Left hindlimb (tissue), 1 donor: ENCODE measurements at places on chromosomes 7 and 10.

DNA sequence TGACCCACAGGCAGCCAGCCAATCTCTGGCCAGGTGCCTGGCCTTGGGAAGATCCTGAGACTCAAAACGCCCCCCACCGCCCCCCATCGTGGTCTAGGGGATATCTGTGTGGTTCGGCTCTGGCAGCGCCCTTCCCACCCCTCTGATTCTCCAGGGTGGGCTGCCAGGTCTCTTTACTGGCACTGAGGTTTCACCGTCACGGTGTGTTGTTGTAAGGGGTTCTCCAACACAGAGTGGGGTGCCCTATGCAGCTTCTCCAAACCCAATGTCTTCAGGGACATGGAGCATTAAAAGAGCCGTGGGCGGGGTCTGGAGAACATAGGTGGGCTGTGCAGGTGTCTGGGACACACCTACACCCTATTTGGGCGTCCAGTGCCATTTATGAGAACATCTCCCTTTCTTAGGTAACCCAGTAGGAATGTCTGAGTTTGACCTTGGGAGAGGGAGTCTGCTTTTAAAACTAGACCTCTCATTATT, 1.5 kb downstream of the MAFK start:
- no peak for DNase-seq

DNA sequence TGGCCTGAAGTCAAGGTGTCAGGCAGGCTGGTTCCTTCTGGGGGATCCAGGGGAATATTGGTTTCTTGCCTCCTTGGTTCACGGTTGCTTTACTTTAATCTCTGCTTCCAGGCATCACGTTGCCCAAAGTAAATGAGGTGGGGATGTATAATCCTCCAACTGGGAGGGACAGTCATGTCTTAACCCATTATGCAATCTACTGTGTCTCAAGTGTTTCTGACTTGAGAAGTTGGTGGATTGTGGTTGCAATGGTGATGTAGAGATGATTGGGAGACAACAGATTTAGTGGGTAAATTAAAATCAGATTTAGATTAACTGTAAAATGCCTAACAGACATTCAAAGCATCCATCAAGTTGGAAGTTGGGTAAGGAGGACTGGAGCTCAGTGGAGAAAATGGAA, 32.7 kb downstream of the TBXAS1 start:
- no peak for DNase-seq

DNA sequence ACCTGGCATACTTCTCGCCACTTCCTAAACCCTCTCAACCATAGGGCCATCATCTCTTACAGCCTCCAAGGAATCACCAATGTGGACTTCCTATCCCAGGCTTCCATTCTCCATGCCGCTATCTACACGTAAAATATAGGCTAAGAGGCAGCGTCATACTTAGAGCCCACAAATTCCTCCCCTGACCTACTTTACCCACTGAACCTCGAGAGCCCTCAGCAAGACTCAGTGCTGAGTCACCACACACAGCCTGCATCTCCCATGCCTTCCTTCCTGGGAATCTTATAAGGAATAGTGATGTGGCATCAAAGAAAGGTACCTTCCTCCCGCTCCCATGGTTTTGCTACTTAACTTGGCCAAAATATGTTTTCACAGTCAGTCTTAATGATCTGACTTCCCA, 435.6 kb upstream of the NFE2L3 start:
- DNase-seq, result no peak

DNA sequence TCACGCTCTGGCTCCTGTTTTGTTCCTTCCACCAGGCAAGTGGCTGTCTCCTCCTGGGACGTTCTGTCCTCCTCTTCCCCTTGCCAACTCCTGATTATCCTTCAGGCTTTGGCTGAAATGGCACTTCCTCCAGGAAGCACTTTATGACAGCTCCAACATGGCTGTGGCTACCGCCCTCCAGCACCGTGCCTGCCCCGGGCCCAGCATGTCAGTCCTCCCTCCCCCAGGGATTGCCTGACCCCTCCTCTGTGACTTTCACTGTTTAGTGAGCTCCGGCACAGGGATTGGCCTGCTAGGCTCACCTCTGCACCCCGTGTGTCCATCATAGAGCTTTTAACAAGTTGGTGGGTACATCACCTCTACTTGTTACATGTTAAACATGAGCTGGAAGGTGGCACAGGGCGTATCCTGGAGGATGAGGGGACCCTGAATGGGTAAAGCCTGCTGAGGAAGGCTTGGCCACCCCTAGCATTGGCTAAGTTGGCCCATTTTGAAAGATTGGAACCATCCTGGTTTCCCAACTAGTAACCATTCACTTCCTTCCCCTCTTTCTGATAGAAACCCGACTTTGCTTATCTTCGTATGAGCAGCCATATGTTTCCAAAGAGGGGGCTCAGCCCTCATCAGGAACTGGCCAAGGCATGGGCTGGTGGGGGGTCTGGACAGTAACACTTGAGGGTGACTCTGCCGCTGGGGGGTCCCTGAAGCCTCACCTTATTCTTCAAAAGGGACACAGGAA, 10.5 kb upstream of the ADAMTS14 start:
- no peak for DNase-seq

- no peak for DNase-seq
Observed at GRCh38 chr10:77062381-77062780, 575.2 kb downstream of the KCNMA1 start.

DNA sequence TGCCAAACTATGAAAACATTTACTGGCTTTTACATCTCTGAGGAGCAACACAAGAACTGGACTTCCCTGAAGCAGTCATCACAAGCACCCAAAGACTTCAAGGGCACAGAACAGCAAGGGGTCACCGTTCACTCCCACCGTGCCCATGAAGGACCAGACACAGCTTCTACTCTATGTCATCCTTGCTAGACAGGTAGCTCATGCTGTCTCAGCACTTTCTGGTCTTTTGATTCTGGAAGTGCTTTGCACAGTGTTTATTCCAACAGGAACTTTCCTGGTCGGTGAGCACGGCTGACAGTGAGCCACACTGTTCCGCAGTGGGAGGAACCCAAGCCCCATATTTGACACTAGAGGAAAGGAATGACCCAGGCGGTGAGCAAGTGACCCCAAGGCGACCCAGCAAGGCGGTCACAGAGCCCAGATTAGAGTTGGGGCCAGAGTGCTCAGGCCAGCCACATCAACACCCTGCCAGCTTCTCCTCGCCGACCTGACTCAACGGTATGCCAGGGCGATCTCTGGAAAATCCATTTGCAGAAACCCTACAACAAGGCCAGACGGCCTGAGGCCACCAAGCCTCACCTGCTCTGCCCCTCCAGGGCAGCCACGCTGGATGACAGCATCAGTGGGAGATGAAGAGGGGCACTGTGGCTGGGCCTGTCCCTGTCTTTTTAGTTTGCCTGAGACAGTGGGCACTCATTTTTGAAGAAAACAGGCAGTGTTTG, 318.6 kb downstream of the TCERG1L start:
- DNase-seq, result no peak

GRCh38 chr10:110706690-110707098, 62.6 kb downstream of the RBM20 start:
- no peak for DNase-seq

GRCh38 chr10:74190494-74190893, 39.5 kb downstream of the ADK start:
- no peak for DNase-seq

DNA sequence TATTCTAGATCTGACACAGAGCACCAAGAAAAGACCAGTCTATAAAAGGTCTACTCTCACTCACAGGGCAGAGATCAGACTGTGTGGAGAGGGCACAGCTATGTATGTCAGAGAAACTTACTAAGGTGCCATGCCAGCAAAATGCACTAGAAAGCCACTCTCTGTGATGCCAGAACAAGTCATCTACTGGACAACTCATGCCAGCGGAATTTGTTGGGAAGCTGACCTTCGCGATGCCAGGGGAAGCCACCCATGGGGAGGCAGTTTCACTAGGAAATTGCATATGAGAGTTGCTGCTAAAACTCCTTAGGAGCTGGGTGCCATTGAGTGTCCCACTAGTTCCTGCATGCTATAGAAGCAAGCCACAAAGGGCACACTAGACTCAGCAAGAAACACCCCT, 58.5 kb downstream of the MICU1 start:
- DNase-seq, result no peak

DNA sequence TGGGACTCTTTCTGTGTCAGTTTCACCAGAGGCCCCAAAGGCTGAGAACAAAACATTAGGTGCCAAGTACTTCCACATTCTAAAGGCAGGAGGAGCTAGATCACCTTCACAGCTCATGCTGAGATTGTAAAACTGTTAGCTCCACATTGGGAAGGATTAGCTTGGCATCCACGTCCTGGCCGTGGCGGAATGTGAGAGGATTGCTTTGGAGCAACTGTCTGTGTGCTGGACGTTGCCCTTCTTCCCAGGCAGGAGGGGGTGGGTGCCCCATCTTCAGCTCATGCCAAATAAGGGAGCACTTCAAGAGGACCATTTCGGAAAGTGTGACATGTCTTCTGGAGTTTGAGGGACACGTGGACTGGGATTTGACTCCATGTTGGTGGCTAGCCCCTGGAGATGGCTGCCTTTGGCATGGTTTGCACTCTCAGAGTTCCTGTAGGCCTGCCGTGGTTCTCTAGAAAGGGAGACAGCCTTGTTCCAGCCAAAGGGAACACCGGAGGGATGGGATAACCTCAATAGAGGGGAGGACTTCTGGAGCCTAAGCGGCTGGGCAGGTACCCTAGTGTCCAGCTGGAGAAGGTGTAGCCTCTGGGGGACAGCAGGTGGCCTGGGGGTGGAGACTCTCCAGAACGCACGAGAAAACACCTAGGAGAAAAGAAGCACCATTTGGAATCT, 19.9 kb upstream of the FMC1 start:
- DNase-seq, result no peak

- DNase-seq, result no peak
Observed at GRCh38 chr10:71659111-71659634, 60.4 kb downstream of the C10orf105 start.

DNA sequence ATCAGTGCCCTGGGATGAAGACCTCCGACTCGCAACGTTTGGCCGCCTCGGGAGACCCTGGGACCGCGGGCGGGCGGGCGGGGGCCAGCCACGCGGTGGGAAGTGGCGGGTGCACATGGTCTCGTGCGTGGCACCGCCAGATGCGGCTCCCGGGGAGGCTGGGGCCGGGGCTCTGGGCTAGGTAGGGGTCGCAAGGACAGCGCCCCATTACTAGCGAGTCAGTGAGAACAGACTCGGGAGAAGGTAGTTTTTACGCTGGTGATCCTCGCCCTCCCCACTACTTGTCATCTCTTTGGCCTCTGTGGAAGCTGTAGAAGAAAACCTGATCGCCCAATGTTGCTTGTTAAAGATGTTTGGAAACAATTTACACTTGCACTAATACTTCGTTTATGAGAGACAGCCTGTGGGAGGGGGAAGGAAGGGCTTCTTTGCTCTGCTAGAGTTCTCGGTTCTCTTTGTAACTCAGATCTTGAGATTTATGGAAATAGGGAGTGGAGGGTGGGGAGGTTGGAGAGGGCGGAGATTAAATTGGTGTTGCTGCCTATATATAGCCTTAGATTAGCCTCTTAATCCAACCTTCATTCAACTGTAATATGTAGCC, 591 bp downstream of the BZW2 start:
- no peak for DNase-seq

DNA sequence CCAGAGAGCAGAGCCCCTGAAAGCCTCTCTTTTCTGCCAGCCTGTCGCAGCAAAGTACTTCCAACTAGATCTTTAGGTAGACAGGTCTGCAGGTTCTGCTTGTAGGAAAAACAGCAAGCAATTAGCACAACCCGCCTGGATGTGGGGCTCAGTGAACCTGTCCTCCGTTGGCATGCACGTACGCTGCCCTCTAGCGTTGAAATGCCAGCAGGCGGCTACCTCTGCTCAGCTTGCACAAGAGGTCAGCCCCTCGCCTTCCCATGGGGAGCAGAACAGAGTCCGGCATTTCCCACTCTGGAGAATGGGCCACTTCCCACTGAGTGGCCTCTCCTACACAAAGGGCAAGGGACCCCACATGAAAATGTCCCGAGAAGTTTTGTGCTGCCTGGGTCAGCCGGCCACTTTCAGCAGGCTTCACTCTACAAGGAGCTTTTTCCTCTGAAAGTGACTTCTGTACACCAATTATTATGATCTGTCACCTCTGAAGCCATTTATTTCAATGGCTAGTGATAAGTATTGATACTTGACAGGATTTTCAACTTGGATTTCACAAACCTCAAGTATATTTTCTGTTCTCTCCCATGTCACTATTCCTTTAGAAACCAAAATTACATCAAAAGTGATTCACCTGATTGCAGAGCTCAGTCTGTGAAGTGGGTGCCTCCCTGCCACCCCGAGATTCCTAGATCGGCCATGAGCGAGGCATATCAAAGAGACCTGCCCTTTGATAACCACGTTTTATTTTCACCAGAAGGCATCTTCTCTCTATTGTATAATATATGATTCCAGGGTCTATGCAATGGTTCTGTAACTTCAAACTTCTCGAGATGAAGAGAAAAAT, 56.7 kb downstream of the JCAD start:
- peak; percentile 73 for DNase-seq

GRCh38 chr7:158303121-158303520, 284.5 kb downstream of the PTPRN2 start:
- DNase-seq, result no peak
